Eye (tissue), 1 donor: ENCODE measurements at places on chromosomes 16 and 17.

GRCh38 chr16:76532188-76532973 is 255.2 kb downstream of the CNTNAP4 start:
- no peak for DNase-seq

DNA sequence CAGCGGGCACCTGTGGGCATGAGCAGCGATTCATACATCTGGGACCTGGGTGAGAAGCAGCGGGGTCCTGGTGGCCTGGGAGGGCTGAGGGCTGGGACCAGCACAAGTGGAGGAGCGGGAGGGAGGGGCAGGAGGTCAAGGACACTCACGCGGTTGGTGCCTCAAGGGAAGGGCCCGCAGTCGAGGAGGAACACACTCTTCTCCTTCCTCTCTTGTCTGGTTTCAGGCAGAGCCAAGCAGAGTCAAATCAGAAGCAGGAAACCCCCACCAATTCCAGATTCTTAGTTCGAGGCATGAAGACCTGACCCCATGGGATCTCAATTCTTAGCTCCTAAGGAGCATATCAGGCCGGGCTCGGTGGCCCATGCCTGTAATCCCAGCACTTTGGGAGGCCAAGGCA is 15.7 kb downstream of the DNAI2 start:
- DNase-seq = no peak

- no peak for DNase-seq
Measured at GRCh38 chr16:11264155-11264832, 4.8 kb downstream of the TNP2 start.

DNA sequence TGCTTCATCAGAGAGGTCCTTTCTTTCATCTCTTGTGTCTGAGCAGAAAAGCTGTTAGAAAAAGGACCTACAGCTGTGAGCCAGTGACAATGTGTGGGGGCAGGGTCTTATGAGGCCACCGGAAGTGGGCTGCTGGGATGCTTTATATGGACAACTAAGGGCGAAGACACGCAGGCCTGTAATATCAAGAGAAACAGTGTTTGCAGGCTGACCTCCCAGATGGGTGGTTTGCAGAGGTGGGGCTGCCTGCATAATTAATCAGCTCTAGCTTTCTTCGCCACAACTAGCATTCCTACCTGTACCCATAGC is 30.4 kb upstream of the SALL1 start:
- peak; percentile 26 for DNase-seq

GRCh38 chr17:68108313-68109000 is 72.9 kb downstream of the KPNA2 start:
- DNase-seq = no peak

DNA sequence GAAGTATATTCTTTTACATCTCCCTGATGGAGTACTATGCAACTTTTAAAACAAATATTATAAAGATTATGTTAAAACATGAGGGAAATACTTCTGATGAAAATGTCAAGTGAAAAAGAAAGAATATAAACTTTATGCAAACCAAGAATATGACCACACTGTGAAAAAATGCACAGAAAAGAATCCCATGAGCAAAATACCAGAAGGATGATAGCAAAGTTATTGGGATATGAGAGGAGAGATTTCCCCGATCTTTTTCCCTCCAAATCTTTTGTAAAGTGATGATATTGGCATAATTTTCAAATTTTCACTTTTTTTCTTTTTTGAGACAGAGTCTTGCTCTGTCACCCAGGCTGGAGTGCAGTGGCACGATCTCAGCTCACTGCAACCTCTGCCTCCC is 36.6 kb upstream of the SMURF2 start:
- DNase-seq = no peak

- DNase-seq = peak; percentile 88
Measured at GRCh38 chr16:56931271-56931891, 561 bp upstream of the HERPUD1 start.

DNA sequence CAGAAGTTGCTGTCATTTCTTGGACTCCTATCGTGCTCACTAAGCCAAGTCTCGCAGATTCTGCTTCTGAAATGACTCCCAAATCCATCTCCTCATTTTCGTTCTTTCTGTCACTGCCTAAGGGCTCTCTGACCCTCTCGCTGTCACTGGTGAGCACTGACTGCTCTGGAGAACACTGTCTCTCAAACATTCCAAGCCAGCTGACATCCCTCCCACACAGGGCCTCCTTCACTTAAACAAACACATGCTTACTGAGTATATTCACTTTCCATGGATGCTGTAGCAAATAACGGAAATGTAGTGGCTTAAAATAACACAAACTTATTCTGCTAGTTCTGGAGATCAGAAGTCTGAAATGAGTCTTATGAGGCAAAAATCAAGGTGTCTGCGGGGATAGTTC is 18.8 kb downstream of the CACNG1 start:
- no peak for DNase-seq
